ENCODE measurements at places on chromosomes 1 and 21. TPM values are rescaled to one million over a fixed set of nuclear protein-coding genes. Genes with fewer than 3 reads are reported as not detected.

Gene RGS2
- 32.7 TPM for total RNA-seq

Gene KRTAP12-2
- not detected for total RNA-seq

- no peak for DNase-seq
- peaks cover 17% of the 10 kb centered on the region for H3K4me1 ChIP-seq
- no peaks in the 10 kb centered on the region for H3K27me3 ChIP-seq
- no peaks in the 10 kb centered on the region for H3K36me3 ChIP-seq
Observed at GRCh38 chr1:160858097-160858496, 4.6 kb downstream of the CD244 start.

DNA sequence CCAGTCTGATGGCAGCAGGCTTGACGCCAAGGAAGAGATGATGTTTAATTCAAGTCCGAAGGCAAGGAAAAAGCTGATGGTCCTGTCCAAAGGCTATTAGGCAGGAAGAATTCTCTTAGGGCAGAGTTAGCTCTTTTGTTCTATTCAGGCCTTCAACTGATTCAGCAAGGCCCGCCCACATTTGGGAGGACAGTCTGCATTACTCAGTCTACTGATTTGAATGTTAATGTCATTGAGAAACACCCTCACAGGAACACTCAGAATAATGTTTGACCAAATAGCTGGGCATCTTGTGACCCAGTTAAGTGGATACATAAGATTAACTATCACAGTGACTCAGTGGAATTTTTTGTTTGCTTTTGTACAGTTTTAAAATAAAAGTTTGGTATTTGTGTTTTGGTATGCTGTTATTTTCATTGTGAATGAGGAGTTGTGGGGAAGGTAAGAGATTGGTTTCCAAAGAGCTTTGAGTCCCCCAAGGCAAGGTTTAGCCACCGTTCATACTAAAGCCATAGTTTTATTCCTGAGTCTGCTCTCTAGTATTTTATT lies 1.7 kb upstream of the ZNF691 start:
- H3K36me3 ChIP-seq: peaks cover 19% of the 10 kb centered on the region
- H3K4me3 ChIP-seq: no peak overlapping the region
- H3K4me1 ChIP-seq: peaks cover 31% of the 10 kb centered on the region
- H3K27ac ChIP-seq: no peak overlapping the region
- H3K27me3 ChIP-seq: no peaks in the 10 kb centered on the region

Gene CR1
- total RNA-seq: 11.4 TPM

Gene OR2L2
- total RNA-seq: 0.18 TPM

DNA sequence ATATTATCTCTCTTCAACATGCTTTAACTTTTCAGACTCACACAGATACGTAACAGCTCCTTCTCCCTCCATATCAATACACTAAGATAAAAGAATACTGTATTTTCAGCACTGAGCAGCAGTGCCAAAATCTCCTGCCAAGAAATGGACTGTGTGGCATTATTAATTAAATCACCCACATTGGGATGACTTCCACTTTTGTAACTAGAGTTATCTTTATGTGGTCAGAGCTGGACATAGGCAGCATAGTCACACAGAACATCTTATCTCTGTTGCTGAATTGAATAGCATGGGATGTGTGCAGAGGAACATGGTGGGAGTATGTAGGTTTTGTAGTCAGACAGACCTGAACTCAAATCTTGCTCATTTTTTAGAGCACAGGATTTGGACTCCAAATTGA lies 41.4 kb upstream of the CACYBP start:
- H3K27me3 ChIP-seq: no peaks in the 10 kb centered on the region
- H3K4me3 ChIP-seq: no peak overlapping the region
- H3K27ac ChIP-seq: no peak overlapping the region
- DNase-seq: no peak

- no peaks in the 10 kb centered on the region for H3K36me3 ChIP-seq
- no peaks in the 10 kb centered on the region for H3K4me1 ChIP-seq
- no peak for DNase-seq
- H3K4me3 ChIP-seq: no peak overlapping the region
Observed at GRCh38 chr1:82197606-82198005, 396.9 kb downstream of the ADGRL2 start.

GRCh38 chr1:233582439-233582838 lies 31.5 kb upstream of the KCNK1 start:
- H3K4me1 ChIP-seq: no peaks in the 10 kb centered on the region
- H3K27ac ChIP-seq: no peak overlapping the region
- H3K4me3 ChIP-seq: no peak overlapping the region
- no peaks in the 10 kb centered on the region for H3K36me3 ChIP-seq
- DNase-seq: no peak
- peaks cover 10% of the 10 kb centered on the region for H3K27me3 ChIP-seq
